ENCODE measurements at places on chromosomes 2 and 18.

GRCh38 chr2:102241616-102242305, 54.9 kb downstream of the IL1RL2 start:
- DNase-seq: no peak

- DNase-seq: no peak
Observed at GRCh38 chr2:142582317-142582716, 295.1 kb upstream of the KYNU start.

- DNase-seq: no peak
Observed at GRCh38 chr2:562391-563364, 114.5 kb downstream of the TMEM18 start.

DNA sequence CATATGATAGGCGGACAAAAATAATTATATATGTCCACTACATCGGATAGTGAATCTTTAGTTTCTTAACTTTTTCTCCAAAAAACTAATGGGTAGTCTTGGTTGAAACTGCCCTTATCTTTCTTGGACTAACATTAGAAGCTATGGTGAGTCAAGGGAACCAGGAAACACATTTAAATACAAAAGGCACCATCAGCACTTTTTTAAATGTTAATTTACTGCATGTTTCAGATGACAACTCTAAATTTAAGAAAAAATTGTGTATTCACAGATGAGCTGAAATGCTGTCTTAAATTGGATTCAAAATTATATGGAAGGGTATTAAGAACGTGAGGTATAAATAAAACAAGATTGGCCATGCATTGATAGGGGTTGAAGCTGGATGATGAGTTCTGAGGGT, 75.6 kb upstream of the CERS6 start:
- DNase-seq: no peak

GRCh38 chr2:159118115-159118858, 149.8 kb downstream of the TANC1 start:
- peak; percentile 64 for DNase-seq

GRCh38 chr2:37153224-37153623, 3.6 kb downstream of the EIF2AK2 start:
- DNase-seq: no peak

DNA sequence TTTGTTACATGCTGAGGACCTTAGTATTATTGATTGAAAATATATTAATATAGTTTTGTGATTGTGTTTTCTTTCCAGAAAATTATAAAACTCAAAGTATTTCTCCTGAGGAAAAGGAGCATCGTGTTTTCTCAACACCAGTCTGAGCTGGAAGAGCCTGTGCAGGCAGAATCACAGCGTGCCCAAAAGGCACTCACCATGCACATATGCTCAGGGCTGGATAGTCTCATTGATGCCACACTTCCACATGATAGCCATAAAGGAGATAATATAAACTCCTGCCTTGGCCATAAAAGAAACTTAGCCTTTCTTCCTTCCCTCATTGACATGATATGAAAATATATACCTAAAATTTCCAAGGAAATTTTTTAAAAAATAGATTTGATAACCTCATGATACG, 4.0 kb downstream of the PDE1A start:
- no peak for DNase-seq

- DNase-seq: no peak
Observed at GRCh38 chr2:118049816-118050140, 35.9 kb upstream of the CCDC93 start.

DNA sequence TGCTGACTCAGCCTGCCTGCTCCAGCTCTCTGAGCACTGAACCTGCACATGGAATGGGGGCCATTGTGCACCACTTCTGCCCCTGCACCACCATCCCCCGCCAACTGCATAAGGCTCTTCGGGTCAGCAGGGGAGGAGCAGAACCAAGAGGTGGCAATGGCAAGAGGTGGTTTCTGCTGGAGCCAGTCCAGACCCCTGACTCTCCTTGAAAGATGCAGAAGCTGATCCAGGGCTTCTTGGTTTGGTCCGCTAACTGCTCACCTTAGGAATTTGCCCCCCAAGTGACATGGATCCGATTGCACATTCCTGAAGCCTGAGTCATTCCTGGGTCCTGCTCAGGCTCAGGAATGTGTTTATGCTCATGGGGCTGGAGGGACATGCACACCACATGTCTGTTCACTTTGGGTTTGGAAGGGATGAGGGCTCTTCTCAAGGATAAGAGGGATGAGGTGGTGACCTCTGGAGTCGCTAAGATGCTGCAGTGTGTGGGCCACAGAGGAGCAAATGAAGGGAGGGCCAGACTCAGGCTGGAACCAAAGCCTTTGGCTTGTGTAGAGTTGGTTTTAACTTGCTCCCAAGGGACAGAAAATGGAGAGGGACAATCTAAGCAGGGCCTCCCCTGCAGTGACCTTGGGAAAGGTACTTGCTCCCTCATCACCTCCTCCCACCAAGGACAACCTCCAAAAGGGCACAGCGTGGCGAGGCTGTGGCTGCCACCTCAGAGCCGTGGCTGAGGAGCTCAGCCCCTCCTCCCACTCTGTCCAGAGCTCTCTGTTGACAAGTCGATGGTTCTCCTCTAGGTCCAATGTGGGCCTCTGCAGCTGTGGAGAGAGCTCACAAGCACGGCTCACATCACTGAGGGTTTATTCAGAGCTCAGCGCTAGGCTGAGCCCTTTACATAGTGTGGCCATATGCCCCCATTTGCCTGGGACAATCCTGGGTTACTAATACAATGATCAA, 66.2 kb downstream of the HS1BP3 start:
- DNase-seq: no peak

- no peak for DNase-seq
Observed at GRCh38 chr2:205428811-205429210, 253.5 kb upstream of the NRP2 start.

- DNase-seq: no peak
Observed at GRCh38 chr2:64273524-64274398, 129.5 kb upstream of the PELI1 start.

- DNase-seq: no peak
Observed at GRCh38 chr2:207482630-207483029, 47.1 kb upstream of the CREB1 start.

- no peak for DNase-seq
Observed at GRCh38 chr18:52667463-52668065, 327.6 kb downstream of the DCC start.

GRCh38 chr2:35428548-35428947, 927.0 kb upstream of the CRIM1 start:
- DNase-seq: no peak

GRCh38 chr2:235206980-235207579, 255.3 kb downstream of the SH3BP4 start:
- no peak for DNase-seq

DNA sequence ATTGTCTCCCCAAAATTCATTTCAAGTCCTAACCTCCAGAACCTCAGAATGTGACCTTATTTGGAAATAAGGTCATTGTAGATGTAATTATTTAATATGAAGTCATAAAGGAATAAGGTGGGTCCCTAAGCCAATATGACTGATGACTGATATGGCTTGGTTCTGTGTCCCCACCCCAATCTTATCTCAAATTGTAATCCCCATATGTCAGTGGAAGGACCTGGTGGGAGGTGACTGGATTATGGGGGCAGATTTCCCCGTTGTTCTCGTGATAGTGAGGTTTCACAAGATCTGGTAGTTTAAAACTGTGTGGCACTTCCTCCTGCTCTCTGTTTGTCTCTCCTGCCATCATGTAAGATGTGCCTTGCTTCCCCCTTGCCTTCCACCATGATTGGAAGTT, 43.0 kb upstream of the BCL11A start:
- DNase-seq: no peak
